ENCODE measurements at places on chromosomes 4 and X.

GRCh38 chrX:32448320-32448719 lies 763.0 kb downstream of the DMD start:
- DNase-seq, result no peak

- no peak for DNase-seq
Measured at GRCh38 chrX:105869701-105870100, 47.4 kb downstream of the NRK start.

DNA sequence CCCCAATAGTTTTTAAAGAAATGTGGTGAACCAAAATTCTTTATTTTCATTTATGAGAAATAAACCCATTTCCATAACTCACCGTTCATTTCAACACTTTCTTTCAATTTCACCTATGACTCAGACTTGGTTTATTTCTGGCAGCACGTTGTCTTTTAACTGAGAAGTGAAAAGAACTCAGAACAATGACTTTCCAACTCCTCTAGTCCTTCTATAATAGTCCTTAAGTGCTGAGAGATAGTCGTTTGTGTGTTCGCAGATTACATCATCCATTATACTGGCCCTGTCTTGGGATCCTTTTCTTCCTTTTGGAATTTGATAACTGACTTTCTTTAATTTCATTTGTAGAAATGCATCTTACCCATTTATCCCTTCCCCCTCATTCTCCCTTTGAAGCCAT lies 113.6 kb downstream of the GLUD2 start:
- DNase-seq, result no peak

- no peak for DNase-seq
Measured at GRCh38 chr4:98887145-98887544, 41.8 kb downstream of the EIF4E start.

DNA sequence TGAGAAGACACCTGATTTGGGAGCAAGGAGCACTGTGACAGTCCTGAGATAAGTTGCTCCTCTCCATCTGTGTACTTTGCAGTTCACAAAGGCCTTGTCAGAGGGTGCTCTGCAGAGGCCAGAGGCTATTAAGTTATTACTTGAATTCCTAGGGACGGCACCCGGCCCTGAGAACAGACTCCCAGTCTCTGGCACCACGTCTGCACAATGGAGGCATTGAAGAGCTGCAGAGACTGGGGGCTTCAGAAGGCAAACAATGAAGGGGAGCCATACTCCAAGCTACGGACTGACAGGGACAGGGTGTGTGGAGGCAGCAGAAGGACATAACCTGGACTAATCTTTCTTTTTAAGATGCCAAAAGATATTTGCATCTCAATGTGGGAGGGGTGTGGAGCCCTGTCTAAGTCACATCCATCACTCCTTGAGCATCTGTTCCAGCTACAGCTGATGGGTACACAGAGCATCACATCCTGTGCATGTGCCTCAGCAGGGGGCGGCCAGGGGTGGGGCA lies 11.5 kb downstream of the RASGEF1B start:
- no peak for DNase-seq

- no peak for DNase-seq
Measured at GRCh38 chrX:68196939-68197791, 236.1 kb downstream of the OPHN1 start.

GRCh38 chr4:99593781-99594641 lies 19.4 kb downstream of the MTTP start:
- no peak for DNase-seq

GRCh38 chr4:112545346-112545745 lies 29.4 kb upstream of the NEUROG2 start:
- no peak for DNase-seq

DNA sequence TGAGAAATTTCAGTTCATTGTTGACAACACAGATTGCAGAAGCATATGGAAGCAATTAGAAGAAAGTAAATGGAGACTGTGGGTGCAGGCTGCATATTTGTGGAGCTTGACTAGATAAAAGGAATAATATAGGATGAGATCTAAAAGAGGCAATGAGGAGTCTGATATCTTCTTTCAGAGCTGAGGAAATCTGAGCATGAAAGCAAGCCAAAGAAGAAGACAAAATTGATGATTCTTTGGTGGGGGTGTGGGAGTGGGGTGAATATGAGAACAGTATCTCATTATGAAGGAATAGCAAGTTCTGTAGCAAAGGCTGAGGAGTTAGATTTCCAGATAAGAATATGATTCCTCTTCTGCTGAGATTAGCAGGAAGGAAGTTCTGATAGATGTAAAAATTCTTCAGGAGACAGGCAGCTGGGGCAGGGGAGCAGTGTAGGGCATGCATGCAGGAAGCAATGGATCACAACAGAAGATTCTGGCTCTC lies 6.1 kb upstream of the PDHA2 start:
- DNase-seq, result no peak
